ENCODE measurements at places on chromosomes 16 and 17.
A peak's percentile ranks its signal among the peaks of the same experiment; 100 is the strongest.

- DNase-seq, result peak; percentile 87
Measured at GRCh38 chr17:7351665-7352502, at the start of gene KCTD11. TSS of gene KCTD11 (plus strand) at chr17:7352162.

- no peak for DNase-seq
Measured at GRCh38 chr17:65564793-65565192, 3.3 kb upstream of the AXIN2 start.

GRCh38 chr16:88650749-88651275 is at the start of gene CYBA:
TSS of gene CYBA (minus strand) at chr16:88651053. CDS start at chr16:88651013, 40 bp downstream.
- peak; percentile 89 for DNase-seq

- DNase-seq, result no peak
Measured at GRCh38 chr16:69260506-69260905, 50.6 kb upstream of the VPS4A start.

DNA sequence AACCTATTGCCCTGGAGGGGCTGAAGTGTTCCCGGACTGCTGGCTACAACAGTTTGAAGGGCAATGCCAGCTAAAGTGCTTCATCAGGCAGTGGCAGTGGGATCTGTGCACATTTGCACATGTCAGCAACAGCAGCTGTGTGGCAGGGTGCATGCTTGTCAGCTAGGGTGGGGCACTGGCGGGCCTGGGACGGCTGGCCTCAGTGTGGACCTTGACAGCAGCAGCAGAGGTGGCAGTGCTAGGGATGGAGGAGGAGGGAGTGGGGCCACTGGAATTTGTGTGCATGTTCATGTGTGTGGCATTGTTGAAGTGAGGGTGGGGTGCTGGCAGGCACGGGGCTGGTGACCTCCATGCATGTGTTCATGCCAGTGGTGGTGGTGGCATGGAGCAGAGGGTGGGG is 203.3 kb upstream of the HS3ST4 start:
- DNase-seq, result no peak

GRCh38 chr16:86854626-86855294 is 276.4 kb downstream of the FOXL1 start:
- DNase-seq, result no peak

DNA sequence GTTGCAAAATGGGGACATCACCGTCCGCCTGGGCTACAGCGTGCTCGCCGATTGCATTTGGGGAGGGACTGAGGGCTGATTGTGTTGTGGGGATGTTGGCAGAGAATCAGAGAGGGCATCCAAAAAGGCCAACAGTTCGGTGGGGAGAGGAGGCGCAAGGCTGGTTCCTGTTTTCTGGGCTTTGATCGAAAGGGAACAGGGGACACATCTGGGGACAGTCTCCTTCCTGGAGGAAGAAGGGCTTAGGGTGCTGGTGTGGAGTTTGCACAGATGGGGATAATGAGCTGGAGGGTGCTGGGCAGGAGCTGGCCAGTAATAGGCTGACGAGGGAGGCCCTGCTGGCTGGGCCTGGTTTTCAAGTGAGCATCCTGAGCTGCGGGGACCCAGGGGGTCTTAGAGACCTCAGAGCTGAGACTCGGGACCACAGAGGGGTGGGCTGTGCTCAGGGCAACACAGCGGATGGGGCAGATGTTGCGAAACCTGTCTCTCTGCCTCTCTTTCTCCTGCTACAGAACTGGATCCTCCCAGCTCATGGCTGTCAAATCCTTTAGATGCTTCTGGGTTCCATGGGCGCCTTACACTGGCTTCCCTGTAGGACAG is 288.7 kb downstream of the SEC14L1 start:
- no peak for DNase-seq

GRCh38 chr16:64870859-64871258 is 251.0 kb downstream of the CDH11 start:
- DNase-seq, result no peak

DNA sequence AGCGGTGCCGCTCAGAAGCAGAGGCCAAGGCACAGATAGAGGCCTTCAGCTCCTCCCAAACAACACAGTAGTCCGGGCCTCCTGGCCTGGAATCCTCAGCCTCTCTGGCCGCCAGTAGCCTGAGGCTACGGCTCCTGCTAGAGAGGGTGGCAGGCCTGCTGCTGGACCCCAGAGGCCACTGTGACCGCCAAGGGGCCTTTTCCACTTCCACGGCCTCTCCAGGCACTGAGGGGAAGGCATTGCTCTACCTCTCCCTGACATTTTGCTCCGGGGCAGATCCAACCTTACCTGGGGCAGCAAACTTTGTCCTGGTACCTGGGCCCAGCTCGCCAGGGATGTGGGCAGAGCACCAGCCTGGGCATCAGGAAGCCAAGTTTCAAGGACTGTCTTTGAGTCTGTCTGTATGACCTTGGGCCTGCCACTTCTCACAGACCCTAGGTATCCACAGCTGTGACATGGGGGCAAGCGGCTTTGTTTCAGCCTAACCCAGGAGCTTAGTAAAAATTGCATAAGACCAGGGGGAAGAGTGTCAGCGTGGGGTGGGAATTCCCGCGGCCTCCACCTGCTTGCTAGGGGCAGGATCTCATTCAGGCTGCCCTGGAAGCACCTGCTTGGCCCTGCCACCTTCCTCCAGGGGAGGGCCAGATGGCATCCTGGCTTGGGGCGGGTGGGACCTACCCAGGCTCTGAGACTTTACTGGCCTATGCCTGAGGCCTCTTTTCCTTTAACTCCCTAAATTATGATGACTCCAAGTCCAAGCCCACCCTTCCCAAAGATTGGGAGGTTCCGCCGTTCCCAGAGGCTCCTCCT is 33.2 kb downstream of the ADGRG5 start:
- no peak for DNase-seq

GRCh38 chr16:51153577-51154031 is 2.5 kb upstream of the SALL1 start:
- no peak for DNase-seq

DNA sequence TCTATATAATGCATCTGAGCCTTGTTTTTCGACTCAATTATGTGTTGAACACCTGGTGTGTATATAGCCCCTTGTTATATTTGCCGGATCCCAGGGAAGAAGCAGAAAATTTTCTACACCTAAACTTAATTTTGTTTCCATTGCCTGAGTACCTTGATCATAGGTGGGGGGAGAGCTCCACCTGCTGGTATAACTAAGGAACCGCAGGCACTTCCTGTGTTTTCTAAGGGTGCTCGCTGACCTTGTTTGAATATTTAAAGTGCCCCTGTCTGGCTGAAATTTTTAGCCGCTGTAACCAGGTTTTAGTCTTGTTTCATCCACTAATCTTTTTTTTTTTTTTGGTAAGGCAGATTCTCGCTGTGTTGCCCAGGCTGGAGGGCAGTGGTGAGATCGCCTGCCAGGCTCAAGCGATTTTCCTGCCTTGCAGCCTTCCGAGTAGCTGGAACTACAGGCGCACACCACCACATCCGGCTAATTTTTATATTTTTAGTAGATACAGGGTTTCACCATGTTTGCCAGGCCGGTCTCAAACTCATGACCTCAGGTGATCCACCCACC is 6.5 kb upstream of the NUBP1 start:
- peak; percentile 67 for DNase-seq

DNA sequence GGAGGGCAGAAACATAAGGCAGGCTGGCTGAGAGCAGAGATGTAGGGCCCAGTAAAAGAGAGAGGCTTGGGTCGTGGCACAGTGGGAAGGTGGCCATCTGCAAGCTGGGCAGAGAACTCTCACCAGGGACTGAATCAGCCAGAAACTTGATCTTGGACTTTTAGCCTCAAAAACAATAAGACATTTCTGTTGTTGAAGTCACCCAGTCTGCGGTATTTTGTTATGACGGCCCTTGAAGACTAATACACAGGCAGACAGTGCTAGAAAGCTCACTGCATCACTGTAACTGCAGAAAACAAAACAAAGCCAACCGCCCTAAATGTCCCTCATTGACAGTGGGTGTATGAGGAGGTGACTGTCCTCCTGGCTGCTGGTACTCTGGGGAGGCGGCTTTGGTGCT is 3.9 kb upstream of the JPH3 start:
- no peak for DNase-seq

DNA sequence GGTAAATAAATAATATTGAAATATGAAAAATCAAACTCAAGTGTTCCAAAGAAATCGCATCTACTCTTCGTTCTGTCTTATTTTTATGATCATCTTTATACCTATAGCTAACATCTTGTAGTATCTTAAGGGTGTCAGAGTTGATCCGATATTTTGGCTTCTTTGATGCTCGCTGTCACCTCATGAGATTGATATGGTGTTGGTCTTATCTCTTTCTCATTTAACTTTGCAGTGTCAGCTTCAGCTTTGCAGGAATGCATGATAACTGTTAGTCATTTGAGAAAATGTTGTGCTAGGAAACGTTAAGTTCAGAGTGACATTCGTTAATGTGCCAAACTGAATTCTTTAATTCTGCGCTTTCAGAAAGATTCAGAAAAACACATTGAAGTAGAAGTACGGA is 19.4 kb downstream of the NOL11 start:
- no peak for DNase-seq

GRCh38 chr16:27722207-27722606 is 172.3 kb downstream of the KATNIP start:
- DNase-seq, result no peak

DNA sequence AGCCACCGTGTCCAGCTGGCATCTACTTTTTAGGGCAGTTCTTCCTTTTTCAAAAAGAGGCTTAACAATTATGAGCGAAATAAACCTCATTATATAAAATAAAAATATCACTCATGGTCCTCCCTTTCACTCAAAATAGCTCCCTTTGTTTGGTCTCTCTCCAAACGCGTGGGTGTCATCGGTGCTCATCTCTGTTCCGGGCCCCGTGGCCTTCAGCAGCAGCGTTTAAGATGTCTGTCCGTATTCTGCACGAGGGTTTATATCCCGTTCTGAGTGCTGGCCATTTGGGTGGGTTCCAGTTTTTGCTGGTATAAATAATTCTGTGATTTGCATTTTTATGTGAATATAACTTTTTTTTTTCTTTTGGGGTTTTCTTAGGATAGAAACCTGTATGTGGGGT is 33.4 kb downstream of the PRMT7 start:
- DNase-seq, result no peak

DNA sequence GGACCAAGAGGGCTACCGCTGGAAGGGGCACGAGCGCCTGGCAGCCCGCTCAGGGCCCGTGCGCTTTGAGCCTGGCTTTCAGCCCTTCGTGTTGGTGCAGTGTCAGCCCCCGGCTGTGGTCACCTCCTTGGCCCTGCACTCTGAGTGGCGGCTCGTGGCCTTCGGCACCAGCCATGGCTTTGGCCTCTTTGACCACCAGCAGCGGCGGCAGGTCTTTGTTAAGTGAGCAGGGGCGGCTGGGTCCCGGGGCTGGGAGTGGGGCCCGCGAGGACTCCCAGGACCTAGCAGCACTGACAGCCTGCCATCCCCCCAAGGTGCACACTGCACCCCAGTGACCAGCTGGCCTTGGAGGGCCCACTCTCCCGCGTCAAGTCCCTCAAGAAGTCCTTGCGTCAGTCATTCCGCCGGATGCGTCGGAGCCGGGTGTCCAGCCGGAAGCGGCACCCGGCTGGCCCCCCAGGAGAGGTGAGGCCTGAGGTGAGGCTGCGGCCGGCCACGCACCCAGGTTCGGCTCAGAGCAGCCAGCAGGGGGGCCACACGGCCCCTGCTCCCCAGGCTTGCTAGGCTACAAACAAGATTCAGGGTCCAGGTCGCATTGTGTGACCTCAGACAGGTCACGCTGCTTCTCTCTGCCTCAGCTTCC is 17.4 kb upstream of the MYO15B start:
- DNase-seq, result no peak

GRCh38 chr17:57925361-57925990 is 29.7 kb downstream of the CUEDC1 start:
- no peak for DNase-seq

DNA sequence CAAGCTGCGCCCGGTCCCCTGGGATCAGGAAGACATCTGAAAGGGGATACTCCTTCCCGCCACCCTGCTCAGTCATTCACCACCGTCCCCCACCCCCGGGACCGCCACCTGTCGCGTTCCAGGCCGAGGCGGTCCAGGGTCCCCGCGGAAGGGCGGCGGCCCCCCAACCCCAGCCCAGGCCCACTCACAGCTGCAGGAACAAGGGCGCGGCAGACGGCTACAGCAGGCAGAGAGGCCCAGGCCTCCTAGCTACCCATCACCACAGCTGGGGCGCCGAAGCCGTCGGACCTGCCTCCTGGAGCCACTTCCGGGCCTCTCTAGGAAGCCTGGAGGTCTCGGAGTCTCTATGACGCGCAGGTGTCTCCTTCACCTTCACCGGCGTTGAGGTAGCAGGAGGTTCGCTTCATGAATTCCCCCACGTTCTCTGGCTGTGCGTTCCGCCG is at the start of gene SDR42E1:
TSS of gene SDR42E1 (minus strand) at position 272 of the 443 bp plus-strand sequence. CDS start 10,612 bp downstream, outside the sequence.
- DNase-seq, result peak; percentile 35

DNA sequence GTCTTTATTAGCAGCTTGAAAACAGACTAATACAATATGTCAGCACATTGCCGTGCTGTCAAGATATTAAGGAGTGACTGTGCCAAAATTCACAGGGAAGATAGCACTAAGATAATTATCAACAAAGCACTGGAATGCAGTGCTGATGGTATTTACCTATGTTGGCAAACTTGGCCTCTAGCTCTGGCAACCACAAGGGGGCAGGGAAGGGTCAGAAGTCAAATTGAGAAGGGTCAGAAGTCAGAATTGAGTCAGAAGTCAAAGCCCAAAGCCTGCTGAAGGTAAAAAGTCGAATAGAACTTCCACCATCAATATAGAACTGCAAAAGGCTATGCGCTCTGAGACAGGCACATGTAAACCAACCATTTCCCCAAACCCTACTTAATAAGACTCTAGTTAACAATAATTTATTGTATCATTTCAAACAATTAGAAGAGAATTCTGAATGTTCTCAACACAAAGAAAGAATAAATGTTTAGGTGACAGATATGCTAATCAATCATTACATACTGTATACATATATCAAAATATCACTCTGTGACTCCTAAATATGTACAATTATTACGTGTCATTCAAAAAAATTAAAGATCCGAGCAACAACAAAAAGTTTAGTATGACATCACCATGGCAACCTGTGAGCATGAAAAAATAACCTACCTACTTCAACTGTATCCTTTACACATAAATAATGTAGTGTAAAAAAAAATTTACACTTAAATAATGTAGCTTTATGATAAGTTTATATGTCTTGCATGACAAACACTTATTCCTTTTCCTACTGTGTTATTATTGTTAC is 916.1 kb downstream of the KCNJ2 start:
- DNase-seq, result no peak

- no peak for DNase-seq
Measured at GRCh38 chr16:4893103-4893862, 43.7 kb downstream of the PPL start.

- peak; percentile 71 for DNase-seq
Measured at GRCh38 chr16:10181196-10182162, 749 bp downstream of the GRIN2A start.

DNA sequence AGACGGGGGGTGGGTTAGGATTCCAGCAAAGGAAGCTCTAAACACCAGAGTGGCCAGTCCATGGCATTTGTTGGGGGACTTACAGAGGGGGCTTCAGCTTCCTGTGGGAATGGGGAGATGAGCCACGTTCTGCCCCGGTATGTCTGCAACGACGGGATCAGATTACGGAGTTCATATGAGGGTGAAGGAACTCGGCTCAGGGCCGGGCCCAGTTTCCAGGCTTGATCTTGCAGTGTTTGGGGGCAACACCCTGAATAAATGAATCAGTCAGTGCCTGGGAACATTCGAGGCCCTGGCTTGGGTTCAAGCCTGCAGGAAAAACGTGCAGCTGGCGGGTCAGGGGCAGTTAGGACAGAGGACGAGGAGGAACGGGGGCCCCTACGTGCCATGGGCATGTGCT is 54.0 kb downstream of the JPH3 start:
- no peak for DNase-seq

Measured in activated naive CD8-positive, alpha-beta T cell treated with anti-CD3 and anti-CD28 coated beads, Interleukin-2, amount 50 U/mL, for 24 hours (primary cell).